ENCODE measurements at places on chromosomes 1 and 21.
A peak's percentile ranks its signal among the peaks of the same experiment; 100 is the strongest.

DNA sequence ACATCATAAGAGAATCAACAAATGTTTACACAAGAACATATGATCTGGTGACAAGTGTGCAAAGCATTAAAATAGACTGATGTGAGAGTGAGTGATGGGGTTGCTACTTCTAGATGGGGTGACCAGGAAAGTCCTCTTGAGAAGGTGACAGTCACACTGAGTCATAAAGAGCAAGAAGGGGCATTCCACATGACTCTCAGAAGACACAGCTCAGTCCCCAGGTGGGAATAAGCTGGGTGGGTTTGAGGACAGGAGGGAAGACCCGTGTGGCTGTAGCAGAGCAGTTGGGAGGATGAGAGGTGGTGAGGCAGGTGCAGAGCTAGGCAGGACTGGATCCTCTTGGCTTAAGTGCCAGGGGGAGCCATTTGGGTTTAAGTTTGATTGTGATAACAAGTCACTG lies 53.1 kb downstream of the TNR start:
- no peak for DNase-seq

DNA sequence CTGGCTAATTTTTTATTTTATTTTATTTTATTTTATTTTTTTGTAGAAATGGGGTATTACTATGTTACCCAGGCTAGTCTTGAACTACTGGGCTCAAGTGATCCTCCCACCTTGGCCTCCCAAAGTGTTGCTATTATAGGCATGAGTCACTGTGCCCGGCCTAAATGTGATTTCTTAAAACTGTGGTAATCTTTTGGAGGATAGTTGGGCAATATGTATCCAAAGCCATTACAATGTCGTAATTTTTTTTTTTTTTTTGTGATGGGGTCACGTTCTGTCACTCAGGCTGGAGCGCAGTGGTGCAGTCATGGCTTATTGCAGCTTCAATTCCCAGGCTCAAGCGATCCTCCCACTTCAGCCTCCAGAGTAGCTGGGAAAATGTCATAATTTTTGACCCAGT lies 14.2 kb downstream of the ETV3L start:
- no peak for DNase-seq

GRCh38 chr1:230863449-230863848 lies 4.9 kb downstream of the C1orf198 start:
- DNase-seq = no peak

DNA sequence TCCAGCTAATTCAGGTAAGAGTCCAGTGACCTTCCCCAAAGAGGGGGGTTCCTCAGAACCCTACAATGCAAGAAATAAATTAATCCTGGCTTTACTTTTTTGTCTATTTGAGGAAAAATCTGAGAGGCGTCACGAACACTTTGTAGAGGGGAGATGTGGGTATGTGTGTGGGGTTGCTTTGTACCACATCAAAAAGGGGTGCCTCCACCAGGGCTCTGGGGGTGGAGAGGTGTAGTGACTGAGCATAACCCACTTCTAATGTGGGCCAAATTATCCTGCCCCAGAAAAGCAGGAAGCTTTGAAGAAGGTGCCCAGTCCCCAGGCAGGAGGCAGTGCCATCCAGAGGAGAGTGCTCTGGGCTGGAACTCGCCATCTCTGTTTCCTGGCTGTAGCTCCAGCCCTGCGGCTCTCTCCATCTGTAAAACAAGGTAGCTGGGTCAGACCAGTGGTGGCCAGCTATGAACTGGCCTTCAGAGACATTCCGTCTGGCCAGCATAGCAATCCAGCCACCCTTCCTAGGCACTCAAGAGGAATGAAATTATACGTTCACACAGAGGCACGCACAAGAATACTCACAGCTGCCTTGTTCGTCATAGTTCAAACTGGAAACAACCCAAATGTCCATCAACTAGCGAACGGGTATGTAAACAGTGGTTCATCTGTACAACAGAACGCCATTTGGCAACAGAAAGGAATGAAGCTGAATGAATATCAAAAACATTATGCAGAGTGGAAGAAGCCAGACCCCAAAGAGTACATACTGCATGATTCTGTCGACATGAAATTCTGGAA lies 45.4 kb upstream of the TNFRSF1B start:
- no peak for DNase-seq

- peak; percentile 61 for DNase-seq
Observed at GRCh38 chr1:246786606-246787238, 62.5 kb downstream of the SCCPDH start.

DNA sequence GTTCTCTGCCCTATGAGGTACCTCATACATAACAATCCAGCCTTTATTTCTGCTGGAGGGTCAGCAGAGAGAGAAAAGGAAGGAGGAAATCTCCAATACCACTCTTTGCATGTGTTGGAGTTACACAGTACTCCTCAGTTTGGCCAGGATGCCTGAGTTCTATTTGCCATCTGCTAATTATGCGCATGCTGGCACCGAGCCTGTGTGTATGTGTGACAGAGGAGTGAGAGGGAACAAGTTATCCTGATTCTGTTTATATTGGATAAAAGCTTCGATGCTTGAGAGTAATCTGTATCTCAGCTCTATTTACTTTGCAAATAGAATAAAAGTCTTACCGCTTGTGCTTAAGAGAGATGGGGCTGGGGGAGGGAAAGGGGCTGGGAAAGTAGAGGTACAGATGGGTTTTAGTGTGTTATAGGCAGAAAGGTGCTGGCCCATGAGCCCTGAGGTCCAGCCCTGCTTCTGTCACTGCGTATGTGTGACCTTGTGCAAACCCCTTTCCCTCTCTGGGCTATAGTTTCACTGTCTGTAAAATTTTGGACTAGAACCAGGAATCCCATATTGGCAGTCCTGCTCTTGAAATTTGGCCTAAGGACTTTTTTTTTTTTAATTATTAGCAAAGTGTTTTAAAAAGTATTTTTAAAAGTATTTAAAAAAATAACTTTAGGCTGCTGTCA lies 54.5 kb upstream of the PLXNA2 start:
- no peak for DNase-seq

DNA sequence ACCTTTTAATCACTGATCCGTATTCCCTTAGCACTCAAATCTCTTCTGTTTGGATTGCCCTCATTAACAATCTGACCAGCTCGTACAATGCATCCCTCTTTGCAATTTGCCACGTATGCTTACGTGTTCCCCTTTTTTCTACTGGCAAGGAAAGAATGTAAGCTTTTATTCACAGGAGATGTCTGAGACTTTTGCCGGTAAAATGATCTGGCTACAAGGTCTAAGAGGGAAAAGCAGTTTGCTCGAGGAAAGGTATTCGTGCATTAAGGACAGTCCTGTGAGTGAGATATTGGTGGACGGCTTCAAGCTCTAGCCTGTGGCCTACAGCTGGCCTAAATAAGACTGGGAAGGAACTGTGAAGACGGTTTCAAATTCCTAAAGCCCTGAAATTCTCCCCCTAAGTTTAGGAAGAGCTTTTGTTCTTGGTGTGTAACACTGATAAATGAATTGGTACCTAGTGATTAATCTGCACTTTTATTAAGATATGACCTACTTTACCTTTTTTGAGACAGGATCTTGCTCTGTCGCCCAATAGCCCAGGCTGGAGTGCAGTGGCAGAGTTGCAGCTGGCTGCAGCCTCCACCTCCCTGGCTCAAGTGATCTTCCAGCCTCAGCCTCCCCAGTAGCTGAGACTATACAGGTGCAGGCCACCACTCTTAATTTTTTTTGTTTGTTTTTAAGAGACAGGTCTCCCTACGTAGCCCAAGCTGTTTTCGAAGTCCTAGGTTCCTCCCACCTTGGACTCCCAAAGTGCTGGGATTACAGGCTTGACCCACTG lies 895 bp upstream of the UBR4 start:
- DNase-seq = no peak

GRCh38 chr1:116365353-116365780 lies 7.7 kb upstream of the ATP1A1 start:
- no peak for DNase-seq

GRCh38 chr21:17045214-17045853 lies 467.5 kb upstream of the CXADR start:
- no peak for DNase-seq

DNA sequence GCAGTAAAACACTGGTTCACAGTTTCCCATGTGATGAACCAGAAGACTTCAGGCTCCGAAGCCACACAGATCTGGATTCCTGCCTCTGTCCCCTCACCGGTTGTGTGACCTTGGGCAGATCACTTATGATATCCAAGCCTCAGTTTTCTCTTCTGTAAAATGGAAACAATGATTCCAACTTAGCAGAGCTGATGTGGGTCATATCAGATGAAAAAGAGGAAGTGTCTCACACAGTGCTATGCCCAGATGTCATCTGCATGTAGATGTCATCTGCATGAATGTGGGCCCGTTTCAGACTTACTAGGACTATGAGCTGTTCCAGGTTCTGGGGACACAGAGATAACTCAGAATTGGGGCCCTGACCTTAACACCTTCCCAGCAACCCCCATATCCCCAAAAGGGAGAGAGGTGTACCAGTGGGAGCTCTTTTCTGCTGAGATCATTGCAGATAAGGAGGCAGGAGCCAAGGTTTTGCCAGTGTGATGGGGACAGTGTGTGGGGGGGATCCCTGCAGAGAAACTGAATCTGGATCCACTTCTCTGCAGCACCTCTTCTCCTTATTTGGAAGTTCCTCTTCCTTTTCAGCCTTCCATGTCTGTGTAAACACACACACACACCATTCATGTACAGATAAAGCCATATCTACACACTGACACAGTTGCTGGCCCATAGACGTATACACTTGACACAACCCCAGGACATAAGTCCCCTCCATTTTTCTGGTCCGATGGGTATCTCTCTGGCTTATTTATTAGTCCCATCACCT lies 5.0 kb upstream of the ADGRB2 start:
- no peak for DNase-seq

GRCh38 chr21:25640943-25641292 lies 1.9 kb downstream of the JAM2 start:
- DNase-seq = no peak

DNA sequence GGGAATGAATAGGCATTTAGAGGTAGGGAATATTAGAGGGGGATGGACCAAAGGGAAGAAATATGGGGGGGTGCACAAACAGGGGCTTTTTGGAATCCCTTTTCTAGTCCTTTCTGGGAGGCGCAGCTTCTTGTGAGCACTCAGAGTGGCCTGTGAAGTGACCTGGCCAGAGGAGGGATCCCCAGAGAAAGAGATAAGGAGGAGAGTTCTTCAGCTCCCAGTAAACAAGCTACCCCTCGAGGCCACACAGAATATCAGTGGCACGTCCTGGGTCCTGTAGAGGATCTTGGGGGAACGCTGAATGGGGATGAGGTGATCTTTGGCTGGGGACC lies 19.4 kb downstream of the VANGL2 start:
- DNase-seq = no peak

- DNase-seq = no peak
Observed at GRCh38 chr1:5223206-5223605, 568.8 kb downstream of the AJAP1 start.

- no peak for DNase-seq
Observed at GRCh38 chr1:3785456-3786157, 10.7 kb downstream of the LRRC47 start.

GRCh38 chr1:244302876-244303609 lies 148.7 kb downstream of the ADSS2 start:
- DNase-seq = no peak

- no peak for DNase-seq
Observed at GRCh38 chr1:211524521-211524920, 32.6 kb upstream of the RD3 start.

GRCh38 chr1:31428436-31429221 lies 15.6 kb downstream of the SERINC2 start:
- no peak for DNase-seq

- DNase-seq = no peak
Observed at GRCh38 chr1:164719676-164720439, 160.9 kb downstream of the PBX1 start.

DNA sequence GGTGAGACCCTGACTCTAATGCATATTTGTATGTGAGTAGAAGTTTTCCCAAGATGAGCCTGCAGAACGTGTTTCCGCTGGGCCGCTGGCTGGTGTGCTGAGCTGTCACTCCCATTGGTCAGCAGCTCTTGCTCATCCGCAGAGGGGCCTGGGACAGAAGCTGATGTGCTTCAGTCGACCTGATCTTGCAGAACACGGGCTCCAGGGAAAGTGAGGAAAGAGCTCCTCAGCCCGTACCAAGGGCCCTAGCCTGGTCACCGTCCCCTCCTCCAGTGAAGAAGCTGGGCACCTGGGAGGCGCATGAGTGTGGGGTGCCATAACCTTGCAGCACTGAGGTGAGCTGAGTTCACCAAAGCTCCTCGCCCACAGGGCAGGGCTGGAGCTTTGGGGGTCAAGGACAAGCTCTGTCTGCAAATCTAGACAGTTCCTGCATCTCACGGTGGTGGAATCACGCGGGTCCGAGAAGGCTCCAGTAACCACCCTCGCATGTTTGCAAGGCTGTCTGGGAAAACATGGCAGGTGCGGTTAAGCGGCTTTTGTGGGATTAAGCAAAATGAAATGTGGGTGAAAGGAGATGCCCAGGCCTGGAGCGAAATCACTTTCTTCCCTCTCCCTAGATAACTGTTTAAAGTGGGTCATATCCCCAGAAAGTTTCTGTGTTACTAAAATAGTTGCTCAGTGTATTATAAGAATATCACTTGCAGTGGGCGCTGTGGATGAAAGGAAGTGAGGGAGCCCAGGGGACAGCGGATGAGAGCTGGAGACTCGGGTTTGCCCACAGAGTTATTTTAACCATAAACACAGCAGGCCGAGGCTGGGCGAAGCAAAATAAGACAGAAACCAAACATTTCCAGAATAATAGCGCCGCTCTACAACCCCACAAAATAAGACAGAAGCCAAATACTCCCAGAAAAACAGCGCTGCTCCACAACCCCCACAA lies 33.1 kb upstream of the LRRC3 start:
- DNase-seq = no peak

GRCh38 chr1:207423560-207424292 lies 30.4 kb upstream of the CR2 start:
- DNase-seq = no peak

DNA sequence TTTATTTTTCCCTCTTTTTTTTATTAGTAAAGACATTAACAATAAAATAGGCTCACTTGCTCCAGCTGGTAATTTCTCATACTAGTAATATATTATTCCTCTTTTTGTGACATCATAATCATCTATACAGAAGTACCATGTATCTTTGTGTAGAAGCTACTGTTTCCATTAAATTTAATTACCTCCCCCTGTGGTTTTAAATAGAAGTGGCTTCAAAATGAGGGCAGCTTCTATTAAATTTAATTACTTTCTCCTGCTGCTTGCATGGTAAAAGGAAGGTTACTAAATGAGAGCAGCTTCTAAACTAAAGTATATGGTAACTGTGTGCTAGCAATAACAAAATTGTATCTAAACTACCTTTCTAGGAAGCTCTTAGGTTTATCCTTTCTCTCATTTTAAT lies 94.0 kb downstream of the DPYD start:
- DNase-seq = no peak

GRCh38 chr1:46041974-46042373 lies 90.5 kb downstream of the PIK3R3 start:
- no peak for DNase-seq
